ENCODE measurements at places on chromosomes 3 and 15.
A peak's percentile ranks its signal among the peaks of the same experiment; 100 is the strongest.

DNA sequence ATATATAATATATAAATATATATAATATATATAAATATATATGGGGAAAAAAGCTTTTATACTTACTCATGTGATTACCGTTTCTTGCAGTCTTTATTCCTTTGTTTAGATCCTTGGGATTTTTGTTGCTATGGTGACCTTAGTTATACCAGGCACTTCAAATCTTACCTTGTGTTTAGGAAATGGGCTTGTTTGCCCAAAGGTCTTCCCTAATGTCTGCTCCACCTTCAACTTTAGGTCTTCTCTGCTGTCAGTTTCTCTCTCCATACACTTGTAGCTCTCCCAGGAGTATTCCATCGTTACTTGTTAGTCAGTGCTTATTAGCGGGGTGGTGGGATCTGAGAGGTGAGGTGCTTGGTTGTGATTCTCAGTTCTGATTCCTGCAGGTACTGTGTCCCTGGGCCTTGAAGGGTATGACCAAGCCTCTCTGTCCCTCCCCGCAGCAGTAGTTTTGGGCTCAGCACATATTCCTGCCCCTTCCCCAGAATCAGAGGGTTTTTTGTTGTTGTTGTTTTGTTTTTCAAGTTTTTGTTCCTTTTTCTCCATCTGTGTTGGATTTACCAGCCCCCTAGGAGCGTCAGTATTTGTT lies 9.6 kb upstream of the LAMP3 start:
- no peak for DNase-seq

DNA sequence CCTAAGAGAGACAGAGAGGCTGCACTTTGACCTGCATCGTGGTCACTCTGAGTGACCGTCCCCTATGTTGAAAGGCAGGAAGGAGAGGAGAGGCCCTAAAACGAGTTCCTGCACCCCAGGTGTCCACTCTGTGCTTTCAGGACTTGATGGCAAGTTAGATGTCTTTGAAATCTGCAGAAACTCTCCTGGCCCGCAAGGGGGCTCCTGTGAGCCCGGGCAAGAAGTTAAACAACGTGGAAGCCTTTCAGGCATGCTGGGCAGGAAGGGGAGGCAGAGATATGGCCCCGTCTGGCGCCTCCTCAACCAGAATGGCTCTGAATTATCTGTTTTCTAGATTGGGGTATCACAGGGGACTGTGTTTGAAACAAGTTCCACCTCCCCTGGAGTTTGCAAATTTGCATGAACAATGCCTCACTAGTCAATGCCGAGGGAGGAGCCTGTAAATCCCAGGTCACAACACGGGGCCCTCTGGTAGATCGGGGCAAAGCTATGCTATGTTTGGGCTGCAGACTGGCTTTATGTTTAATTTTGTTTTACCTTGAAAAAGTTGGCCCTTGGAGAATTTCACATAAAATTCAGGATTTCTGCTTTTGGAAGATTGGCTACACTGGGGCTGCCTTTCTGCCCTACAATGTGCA lies 9.8 kb downstream of the CTXND1 start:
- DNase-seq = no peak

DNA sequence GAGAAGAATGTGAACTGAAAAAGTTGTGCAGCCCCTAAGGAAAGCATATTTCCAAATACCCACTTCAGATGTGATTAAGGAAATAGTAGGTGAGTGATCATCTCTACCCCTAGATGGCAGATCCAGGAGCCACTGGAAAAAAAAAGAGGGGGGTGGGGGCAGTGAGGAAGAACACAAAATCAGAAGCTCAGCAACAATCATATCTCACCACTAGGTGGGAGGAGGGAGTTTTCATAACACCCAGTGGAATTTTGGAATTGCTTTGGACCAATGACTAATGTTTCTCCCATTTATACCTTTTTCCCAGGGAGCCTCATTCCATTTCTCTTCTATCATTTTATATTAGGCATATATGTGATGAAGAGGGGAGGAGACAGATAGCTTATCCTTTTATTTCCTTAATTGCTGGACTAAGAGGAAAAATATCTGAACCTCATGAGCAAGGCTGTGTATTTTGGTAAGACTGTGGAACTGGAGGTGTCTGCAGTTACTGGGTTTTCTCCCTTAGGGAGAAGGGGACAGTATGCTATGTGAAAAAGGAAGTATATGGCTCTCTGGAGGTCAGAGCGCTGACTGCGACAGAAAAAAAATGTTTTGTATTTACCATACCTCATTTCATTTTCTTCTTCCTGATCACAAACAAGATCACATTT lies 363.4 kb downstream of the GAP43 start:
- DNase-seq = no peak

DNA sequence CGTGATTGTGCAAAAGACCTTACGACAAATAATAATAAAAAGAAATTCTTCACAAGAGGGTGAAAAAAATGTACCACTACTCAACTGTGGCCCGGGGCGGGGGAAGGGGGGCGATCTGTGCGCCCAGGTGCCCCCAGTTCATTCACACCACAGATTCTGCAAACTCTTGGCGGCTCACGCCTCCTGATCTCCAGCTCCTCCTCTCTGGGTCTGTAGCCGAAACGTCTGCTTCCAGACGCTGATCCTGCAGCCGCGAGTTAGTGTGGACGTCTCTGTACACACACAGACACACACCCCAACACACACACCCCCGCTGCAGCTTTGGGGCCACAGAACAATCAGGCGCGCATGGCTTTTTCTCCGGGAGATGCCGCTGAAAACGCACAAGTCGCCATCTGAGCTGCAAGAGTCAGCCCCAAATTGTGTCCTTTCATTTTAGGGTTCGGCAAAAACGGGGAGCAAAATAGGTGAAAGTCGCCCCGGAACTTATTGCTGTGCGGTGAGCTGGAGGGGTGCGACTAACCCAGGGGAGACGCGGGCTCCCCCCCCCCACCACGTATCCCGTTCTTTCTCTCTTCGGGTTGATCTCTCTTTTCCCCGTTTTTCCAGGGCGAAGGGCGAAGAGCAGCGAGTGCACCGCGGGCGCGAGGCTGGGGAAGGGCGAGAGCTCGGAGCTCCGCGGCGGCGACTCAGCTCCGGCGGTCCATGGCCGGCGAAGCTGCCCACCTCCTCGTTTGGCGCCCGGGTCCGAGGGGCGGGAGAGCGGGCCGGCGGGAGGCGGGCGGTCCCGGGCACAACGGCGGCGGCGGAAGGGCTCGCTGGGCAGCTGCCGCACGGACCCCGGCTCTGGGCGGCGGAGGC lies 505 bp upstream of the WNT5A start:
- DNase-seq = no peak

DNA sequence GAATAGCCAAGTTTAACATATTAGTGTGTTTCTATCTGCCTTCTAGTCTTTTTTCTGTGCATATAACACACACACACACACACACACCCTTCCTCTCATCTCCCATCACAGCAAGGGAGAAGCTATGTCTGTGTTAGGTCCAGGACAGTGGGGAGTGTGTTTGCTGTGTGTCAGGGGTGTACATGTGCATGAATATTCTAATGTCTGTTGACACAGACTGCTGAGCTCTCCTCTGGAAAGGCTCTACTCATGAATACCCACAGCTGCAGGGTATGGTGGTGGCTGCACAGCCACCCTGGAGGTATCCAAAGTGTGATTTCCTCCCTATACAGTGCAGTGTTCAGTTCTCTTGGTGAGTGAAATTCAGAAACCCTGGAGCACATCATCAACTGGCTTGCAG lies 42.9 kb downstream of the ARNT2 start:
- DNase-seq = no peak

- no peak for DNase-seq
These were observed 222.6 kb downstream of the ABHD5 start for GRCh38 chr3:43913036-43913948.

DNA sequence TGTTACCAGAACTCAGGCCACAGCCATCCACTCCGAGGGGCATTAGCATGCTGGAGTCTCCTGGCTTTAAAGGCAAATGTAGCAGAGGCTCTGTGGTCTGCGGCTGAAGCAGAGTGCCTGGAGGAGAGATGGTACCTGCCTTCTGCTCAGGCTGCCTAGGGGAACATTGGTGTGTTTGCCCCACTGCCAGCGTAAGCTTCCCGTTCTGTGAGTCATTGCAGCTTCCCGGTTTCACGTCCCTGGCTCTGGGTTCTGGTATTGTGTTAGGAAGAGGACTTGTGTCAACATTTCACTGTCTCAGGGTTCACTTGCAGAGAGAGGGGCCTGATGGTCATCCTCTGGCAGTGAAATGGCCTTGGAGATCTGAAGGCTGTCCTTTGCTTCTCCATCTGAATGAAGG lies 1.8 kb downstream of the GASK1A start:
- DNase-seq = no peak

DNA sequence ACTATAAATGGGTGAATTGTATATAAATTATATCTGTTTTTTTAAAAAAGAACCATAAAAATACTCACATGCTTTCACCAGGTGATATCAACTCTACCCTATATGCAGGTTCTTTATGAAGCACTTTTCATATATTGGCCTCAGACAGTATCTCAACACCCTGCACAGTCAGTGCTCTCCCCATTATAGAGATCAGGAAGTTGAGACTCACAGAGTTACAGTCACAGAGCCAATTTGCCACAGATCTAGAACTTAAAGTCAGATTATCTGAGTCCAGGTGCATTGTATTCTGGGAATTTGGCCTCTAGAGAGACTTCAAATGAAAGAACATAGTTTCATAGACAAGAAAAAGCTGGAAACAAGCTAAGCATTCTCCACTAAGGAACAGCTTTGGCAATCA lies 38.1 kb downstream of the DAPK2 start:
- no peak for DNase-seq

- DNase-seq = no peak
These were observed 131.1 kb upstream of the NUDT16 start for GRCh38 chr3:131250466-131250865.

DNA sequence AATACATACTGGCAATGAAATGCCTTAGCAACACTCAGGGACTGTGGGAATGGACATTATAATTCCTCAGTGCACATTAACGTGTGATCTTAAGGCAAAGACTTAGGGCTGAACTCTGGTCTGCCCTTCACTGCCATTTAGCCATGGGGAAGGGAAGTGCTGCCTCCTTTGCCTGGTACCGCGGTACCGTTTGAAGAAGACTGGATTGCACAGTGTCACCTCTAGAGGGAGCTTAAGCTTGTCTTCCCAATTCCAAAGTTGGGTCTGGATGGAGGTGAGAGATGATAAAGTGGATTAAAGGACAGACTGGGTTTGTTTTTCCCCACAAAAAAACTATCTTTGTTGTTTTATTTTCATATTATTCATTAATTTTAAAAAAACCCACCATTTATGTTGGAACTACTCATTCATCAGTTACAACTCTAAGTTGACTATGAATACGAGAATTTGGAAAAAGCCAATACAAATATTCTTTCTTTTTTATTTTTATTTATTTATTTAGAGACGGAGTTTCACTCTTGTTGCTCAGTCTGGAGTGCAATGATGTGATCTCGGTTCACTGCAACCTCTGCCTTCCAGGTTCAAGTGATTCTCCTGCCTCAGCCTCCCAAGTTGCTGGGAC lies 60.0 kb upstream of the SYN2 start:
- DNase-seq = peak; percentile 8

DNA sequence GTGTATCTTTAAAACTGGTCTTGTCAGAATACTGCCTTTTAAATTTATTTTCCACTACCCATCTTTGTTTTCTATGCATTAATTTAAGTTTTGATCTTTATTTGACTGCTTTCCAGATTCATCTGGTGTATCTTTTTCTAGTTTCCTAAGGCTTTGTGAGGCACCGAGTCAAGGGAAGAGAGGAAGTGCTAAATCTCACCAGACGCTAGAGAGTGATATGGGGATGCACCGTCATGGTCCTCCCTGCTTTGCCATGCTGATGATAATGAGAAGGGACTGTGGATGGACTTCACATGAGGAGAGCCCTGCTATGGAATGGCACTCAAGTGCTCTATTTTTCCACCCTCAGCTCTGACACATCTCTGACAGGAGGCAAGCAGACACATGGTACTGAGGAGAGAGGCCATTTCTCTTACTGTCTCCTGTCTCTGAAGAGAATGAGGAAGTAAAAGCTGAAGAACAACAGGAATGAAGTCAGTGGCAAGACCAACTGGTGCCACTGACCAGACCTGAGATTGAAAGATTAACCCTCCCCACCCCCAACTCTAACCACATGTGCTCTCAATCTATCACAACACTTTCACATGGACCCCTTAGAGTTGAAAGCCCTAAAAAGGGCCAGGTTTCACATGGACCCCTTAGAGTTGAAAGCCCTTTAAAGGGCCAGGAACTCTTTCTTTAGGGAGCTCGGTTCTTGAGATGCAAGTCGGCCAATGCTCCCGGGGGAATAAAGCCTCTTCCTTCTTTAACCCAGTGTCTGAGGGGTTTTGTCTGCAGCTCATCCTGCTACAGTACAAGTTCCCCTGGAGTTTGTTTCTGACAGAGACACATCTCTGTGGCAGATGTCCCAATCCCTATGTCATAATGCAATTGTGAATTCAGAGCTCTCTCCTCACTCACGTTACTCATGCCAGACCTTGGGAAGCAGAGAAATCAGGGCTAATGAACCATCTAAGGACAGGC lies at the start of gene IQCF2:
TSS of gene IQCF2 (plus strand) at position 913 of the 963 bp plus-strand sequence. CDS start 52 bp downstream, outside the sequence.
- DNase-seq = no peak

GRCh38 chr3:124346487-124346886 lies 354.6 kb upstream of the ROPN1 start:
- DNase-seq = no peak

DNA sequence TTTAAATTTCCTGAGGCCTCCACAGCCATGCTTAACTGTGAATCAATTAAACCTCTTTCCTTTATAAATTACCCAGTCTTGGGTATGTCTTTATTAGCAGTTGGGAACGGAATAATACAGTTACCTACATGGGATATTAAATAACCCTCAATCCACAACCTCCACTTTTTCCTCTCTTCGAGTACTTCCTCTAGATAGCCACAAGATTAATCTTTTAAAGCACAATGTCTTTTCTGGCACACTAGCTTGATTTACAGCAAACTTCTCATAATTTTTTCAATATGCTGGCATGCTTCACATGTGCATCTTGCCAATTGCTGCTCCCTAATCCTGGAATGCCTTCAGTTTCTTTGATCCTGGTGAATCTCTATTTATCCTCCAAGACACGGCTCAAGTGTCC lies 92.2 kb downstream of the P2RY1 start:
- DNase-seq = no peak

DNA sequence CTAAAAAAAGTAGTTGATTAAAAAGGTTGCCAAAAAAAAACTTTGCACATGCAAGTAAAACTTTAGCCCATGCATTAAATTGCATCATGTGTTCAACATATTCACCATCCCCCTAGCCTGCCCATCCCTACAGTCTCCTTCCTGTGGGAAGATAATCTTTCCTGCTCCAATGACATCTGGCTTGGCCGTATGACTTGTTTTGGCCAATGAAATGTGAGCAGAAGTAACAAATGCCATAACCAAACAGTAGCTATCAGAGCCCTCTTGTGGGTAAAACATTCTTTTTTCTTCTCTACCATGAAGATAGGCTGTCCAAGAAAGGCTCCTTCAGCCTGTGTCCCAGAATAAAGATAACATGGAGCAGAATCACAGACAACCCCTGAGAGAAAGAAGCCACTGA lies 15.3 kb downstream of the ERC2 start:
- DNase-seq = no peak

GRCh38 chr3:49937090-49937489 lies 2.9 kb upstream of the RBM6 start:
- no peak for DNase-seq

- peak; percentile 63 for DNase-seq
These were observed 720 bp upstream of the TNIK start for GRCh38 chr3:171460725-171461524.
